ENCODE measurements at places on chromosomes 3 and 15.

DNA sequence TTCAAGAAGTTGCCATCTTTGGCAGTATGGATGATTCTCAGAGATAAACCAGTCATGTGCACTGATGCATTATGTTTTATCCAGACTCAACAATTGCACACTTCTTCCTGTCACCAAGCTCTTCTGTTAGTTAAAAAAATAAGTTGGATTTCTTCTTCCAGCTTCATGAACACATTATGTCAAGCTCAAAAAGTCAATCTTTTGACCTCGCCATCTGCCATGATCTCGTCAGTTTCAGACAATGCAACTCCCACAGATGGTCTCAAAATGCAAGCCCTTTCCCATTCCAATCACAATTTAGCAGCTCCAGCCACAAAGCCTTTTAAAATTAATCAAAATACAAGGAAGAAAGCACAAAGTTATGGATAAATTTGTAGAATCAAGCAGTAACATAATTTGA, 42.8 kb downstream of the TFDP2 start:
- DNase-seq, result no peak

DNA sequence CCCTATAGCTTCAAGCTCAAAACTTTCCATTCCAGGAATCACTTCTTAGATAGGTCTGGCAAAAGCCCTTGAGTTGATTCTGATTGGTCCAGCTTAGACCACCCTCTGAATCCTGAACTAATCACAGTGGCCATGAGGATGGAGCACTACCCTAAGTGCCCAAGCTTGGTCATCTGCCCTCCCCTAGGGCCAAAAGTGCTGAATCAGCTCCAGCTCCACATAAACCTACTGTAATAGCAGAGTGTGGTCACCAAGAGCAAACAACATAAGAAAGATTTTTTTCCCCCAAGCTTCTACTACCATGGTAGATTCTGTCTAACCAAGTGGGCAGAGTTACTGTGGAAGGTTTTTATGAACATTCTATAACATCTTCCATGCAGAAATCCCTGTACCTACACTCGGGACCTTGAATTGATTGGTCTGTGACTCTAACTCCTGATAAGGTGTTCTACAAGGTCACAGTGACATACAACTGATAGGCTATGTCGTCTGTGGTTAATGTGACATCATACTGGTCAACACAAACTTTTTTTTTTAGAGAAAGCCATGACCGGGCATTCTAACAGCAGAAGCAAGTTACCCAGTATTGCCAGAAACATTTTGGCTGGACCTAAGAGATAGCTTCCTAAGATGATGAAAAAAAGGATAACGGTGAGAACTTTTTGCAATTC, 320.9 kb downstream of the MAGI1 start:
- no peak for DNase-seq

GRCh38 chr3:13188975-13189374, 115.7 kb upstream of the IQSEC1 start:
- no peak for DNase-seq

GRCh38 chr3:156448300-156448699, 106.6 kb downstream of the SSR3 start:
- DNase-seq, result peak; percentile 25

DNA sequence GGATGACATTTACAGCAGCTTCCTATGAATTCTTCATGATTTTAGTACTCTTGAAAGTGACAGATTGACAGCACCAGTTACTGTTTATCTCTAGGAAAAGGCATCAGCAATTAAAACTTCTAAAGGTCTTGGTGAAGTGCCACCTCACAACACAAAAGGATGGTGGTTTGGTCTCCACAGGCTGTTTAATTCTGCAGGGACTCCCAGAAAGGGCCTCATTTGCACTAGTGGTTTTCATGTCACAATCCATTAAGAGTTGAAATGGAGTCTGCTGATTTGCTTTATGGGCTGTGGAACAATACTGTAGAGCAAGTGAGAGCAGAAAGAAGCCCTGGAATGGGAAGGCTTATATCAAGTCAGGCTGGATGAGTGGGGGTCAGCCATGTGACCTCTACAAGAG, 225.3 kb upstream of the KCNMB2 start:
- no peak for DNase-seq

- DNase-seq, result no peak
These were observed 14.8 kb downstream of the ARL6IP5 start for GRCh38 chr3:69099576-69099975.
